ENCODE measurements at places on chromosomes 4 and X.

GRCh38 chr4:8726344-8726851, 133.8 kb downstream of the CPZ start:
- DNase-seq, result no peak

DNA sequence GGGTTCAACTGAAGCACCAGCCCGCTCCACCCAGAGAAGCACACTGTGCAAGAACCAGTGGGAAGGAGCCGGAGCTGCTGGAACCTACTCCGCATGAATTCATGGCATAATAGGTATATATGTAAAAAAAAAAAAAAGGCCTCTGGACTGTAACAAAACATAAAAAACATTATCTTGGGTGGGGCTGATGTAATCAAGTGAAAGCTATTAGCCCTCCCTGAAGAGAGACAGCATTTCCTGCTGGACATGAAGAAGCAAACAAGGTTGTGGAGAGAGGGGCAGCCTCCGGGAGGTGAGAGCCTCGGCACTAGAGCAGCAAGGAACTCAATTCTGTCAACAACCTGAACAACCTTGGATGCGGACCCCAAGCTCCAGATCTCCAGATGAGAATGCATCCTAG, 50.7 kb downstream of the PLAC1 start:
- DNase-seq, result no peak

DNA sequence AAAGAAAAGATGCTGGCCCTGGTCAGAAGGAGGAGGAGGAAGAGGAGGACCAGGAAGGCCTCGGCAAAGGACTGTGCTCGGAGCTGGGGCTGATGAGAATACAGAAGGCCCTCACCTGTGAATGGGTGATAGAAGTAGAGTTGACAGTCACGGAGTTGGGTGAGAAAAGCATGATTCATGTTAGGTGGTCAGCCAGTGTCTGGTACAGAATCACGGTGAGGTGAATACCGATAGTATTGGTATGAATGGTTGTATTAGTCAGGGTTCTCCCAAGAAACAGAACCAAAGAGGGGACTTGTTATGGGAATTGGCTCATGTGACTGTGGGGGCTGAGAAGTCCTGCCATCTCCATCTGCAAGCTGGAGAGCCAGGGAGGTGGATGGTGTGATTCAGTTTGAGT, 32.5 kb upstream of the FAM156A start:
- DNase-seq, result no peak

DNA sequence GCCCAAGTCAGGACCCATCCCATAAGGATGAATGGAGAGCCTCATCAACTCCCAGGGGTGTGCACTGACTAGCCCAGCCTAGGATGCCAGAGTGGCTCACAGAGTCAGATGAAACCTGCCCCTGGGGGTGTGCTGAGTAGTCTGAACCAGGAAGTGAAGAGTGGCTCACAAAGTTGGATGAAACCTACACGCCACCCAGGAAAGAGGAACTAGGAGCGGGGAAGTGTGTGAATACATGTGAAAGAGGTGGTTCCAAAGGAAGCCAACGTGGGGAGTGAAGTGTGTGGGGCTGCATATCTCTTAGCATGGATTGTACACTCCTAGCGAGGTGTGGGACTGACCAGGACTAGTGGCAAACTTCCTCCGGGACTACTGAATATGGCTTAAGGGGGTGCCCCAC, 902.1 kb upstream of the NDST4 start:
- no peak for DNase-seq

DNA sequence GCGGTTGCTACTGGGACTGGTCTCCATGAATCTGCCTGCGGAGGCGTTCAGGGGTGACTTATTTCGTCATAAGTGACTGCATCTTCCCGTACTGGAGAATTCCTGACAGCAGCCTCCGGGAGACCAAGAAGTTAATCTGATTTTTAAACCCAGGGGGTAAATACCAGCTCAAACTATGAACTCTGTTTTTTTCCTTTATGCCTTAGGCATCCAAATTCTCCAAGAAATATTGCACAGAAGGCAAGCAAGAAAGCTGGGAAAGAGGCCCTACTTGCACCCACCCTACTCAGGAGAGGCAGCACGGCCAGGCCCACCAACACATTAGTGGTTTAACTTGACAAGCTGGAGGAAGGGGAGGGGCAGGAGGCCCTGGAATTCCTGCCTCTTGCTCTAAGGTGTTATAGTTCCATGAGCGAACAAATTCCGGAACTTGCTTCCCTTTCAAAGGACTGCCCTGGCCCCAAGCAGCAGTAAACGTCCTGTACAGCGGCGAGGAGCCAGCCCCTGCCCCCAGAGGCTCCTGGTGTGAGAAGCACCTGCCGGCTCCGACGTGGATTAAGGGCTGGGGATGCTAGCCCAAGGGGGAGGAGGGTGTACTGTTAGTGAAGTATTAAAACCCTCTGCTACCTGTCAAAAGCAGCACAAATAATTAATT, 177.2 kb downstream of the AFAP1 start:
- DNase-seq, result no peak

- DNase-seq, result peak; percentile 58
These were observed 1.8 kb downstream of the MAML3 start for GRCh38 chr4:140152013-140152703.

DNA sequence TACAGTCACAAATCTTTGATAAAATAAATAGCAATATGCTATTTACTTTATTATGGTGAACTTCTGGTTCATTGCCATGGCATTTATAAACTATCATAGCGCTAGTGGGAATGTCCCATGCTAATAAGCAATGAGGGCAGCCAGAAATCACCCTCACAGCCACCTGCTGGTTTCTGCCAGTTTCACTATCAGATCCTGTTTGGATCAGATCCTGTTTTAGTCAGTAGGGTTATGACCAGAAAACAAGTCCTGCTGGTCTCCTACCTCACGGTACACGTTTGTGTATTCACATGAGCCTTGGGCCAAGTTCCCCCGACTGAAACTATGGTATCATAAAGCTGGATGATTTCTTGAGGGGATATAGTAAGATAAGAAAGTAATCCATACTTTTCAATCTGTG, 17.7 kb downstream of the FOXR2 start:
- DNase-seq, result no peak

DNA sequence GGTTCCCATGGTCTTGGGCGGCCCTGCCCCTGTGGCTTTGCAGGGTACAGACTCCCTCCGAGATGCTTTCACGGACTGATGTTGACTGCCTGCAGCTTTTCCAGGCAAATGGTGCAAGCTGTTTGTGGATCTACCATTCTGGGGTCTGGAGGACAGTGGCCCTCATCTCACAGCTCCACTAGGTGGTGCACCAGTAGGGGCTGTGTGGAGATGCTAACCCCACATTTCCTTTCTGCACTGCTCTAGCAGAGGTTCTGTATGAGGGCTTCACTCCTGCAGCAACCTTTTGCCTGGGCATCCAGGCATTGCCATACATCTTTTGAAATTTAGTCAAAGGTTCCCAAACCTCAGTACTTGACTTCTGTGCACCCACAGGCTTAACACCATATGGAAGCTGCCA, 176.1 kb downstream of the DCAF12L1 start:
- DNase-seq, result no peak

DNA sequence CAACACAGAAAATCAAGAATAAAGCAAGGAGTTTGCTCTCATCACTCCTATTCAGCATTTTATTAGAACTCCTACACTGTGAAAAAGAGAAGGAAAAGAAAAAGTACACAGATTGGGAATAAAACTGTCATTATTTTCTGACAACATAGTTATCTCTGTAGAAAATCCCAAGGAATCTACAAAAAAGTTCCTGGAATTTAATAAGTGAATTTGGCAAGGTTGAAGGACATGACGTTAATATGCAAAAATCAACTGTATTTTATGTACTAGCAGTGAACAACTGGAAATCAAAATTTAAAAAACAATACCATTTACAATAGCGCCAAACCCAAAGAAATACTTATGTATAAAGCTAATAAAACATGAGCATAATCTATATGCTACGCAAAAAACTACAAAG, 26.3 kb downstream of the CHIC2 start:
- no peak for DNase-seq

DNA sequence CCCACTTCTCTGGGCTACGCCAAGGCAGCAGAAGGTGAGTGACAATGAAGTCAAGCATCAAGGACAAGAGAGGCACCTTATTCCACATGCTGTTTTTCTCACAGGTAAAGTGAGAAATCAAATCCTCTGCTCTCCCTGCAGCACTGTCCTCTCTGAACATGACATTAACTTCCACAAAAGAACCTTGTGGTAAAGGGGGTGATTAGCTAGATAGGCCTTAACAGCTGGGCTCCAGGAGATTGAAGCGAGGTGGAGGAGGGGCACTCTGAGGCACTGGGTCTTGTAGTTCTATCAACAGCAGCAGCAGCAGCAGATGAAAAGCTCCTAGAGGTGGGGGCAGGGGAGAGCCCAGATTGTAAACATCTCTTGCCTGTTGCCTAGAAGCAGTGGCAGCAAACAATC, 96.8 kb upstream of the CXXC4 start:
- DNase-seq, result no peak

GRCh38 chrX:154443992-154444754, at the start of gene FAM50A:
TSS of gene FAM50A (plus strand) at chrX:154444141. CDS start at chrX:154444236, 95 bp downstream.
- DNase-seq, result peak; percentile 72

GRCh38 chrX:109501176-109501575, 19.3 kb upstream of the GUCY2F start:
- no peak for DNase-seq

GRCh38 chr4:147975933-147976928, 244.3 kb downstream of the ARHGAP10 start:
- no peak for DNase-seq

- DNase-seq, result no peak
These were observed 46.9 kb downstream of the SUPT20HL2 start for GRCh38 chrX:24266996-24267395.

- no peak for DNase-seq
These were observed 205.5 kb upstream of the NUDT6 start for GRCh38 chr4:123127875-123128274.

GRCh38 chrX:40897718-40898270, 162.5 kb upstream of the MED14 start:
- DNase-seq, result no peak

- no peak for DNase-seq
These were observed 46.4 kb downstream of the SH2D1A start for GRCh38 chrX:124392794-124393193.

- DNase-seq, result peak; percentile 12
These were observed 98.3 kb upstream of the MAOA start for GRCh38 chrX:43557792-43558191.
